ENCODE measurements at places on chromosomes 1 and 21.

DNA sequence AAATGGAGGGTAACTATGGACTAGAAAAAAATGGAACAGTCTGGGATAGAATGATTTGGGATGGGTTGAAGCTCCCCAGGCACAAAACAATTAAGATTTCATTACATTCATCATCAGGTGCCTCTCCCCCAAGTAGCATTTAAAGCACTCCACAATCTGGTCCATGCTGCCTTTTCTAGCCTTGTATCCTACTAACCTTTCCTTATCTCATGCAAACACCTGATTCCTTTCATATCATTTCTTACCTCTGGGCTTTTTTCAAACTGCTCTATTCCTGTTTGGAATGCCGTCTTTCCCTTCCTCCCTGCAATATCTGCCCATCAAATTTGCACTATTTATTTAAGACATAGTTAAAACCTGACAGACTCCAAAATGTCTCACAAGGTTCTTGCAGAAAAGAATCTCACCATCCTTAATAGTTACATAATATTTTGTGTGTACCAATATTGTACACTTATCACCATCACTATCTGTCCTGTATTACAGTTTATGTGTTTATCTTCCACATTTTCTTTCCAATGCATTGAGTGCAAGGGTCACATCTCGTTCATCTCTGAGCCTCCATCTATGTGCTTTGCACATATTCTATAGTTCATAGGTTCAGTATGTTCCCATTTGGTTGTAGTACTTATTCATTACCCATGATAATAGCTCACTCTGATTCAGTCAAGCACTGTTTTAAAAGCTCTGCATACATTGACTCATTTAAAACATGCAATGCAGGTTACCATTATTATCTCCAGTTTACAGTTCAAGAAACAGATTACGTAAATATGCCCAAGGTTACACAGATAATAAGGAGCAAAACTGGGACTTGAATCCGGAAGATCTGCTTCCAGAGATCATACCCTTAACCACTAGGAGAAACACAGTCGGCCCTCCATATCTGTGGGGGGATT is 16.1 kb upstream of the SHCBP1L start:
- DNase-seq: no peak

- DNase-seq: no peak
Measured at GRCh38 chr21:42630626-42631025, 22.8 kb upstream of the PDE9A start.

DNA sequence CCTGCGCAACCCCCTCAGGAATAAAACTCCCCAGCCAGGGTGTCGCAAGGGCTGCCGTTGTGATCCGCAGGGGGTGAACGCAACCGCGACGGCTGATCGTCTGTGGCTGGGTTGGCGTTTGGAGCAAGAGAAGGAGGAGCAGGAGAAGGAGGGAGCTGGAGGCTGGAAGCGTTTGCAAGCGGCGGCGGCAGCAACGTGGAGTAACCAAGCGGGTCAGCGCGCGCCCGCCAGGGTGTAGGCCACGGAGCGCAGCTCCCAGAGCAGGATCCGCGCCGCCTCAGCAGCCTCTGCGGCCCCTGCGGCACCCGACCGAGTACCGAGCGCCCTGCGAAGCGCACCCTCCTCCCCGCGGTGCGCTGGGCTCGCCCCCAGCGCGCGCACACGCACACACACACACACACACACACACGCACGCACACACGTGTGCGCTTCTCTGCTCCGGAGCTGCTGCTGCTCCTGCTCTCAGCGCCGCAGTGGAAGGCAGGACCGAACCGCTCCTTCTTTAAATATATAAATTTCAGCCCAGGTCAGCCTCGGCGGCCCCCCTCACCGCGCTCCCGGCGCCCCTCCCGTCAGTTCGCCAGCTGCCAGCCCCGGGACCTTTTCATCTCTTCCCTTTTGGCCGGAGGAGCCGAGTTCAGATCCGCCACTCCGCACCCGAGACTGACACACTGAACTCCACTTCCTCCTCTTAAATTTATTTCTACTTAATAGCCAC is 696 bp downstream of the TGFB2 start:
- peak; percentile 31 for DNase-seq

- DNase-seq: no peak
Measured at GRCh38 chr1:227911376-227911775, 36.4 kb downstream of the WNT9A start.

- no peak for DNase-seq
Measured at GRCh38 chr1:54215523-54215922, 15.6 kb downstream of the MRPL37 start.

GRCh38 chr1:229164836-229165735 is 105.8 kb upstream of the RAB4A start:
- DNase-seq: peak; percentile 33

GRCh38 chr1:155011437-155012025 is 8.9 kb downstream of the ZBTB7B start:
- no peak for DNase-seq

GRCh38 chr1:14875524-14876509 is 277.3 kb downstream of the KAZN start:
- no peak for DNase-seq

- no peak for DNase-seq
Measured at GRCh38 chr1:30928171-30928570, 19.6 kb upstream of the SDC3 start.
